ENCODE measurements at places on chromosomes 2 and 18. TPM values are rescaled to one million over a fixed set of nuclear protein-coding genes. Genes with fewer than 3 reads are reported as not detected.

DYSF gene
- total RNA-seq = 41.2 TPM

CAPN14 gene
- 0.15 TPM for total RNA-seq

SLC14A1 gene
- total RNA-seq = 21.8 TPM

TPO gene
- total RNA-seq = 0.21 TPM

C2orf80 gene
- total RNA-seq = not detected

PSD4 gene
- total RNA-seq = 43.2 TPM

RAB27B gene
- 20.1 TPM for total RNA-seq

GTF3C2 gene
- 56.4 TPM for total RNA-seq

RAB6C gene
- not detected for total RNA-seq

ZSWIM2 gene
- total RNA-seq = not detected

B3GNT7 gene
- 80.0 TPM for total RNA-seq

KCNF1 gene
- not detected for total RNA-seq

GRCh38 chr18:25560369-25560768 lies 208.4 kb upstream of the ZNF521 start:
- H3K4me1 ChIP-seq = no peaks in the 10 kb centered on the region
- H3K4me3 ChIP-seq = no peak overlapping the region
- no peak overlapping the region for H3K27ac ChIP-seq
- H3K36me3 ChIP-seq = no peaks in the 10 kb centered on the region
- no peak for DNase-seq

GRCh38 chr2:165584126-165584654 lies 114.7 kb downstream of the CSRNP3 start:
- DNase-seq = no peak
- no peaks in the 10 kb centered on the region for H3K36me3 ChIP-seq
- no peaks in the 10 kb centered on the region for H3K27me3 ChIP-seq
- H3K4me3 ChIP-seq = no peak overlapping the region

DNA sequence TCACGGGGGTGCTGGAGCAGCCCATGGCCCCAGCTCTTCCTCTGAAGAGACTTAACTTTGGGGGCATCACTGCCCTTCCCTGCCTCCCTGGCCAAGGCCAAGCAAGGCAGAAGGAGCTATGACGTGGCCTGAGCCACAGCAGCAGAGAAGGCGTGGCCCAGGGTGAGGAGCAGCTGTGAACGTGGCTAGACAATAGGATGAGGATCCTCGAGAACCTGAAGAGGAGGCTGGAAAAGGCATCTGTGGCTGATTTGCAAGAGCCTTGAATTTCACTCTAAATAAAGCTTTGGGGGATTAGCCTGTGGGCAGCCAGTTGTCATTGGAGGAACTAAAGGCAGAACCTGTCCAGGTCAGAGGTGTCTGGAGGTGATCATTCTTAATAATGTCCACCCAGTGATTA lies 652.9 kb upstream of the ID2 start:
- no peaks in the 10 kb centered on the region for H3K4me1 ChIP-seq
- DNase-seq = no peak
- no peak overlapping the region for H3K4me3 ChIP-seq
- H3K27me3 ChIP-seq = no peaks in the 10 kb centered on the region

GRCh38 chr2:56309626-56310170 lies 125.9 kb downstream of the CCDC85A start:
- H3K27me3 ChIP-seq = no peaks in the 10 kb centered on the region
- no peak for DNase-seq
- no peak overlapping the region for H3K4me3 ChIP-seq

- DNase-seq = no peak
- H3K4me3 ChIP-seq = no peak overlapping the region
- no peak overlapping the region for H3K27ac ChIP-seq
- no peaks in the 10 kb centered on the region for H3K36me3 ChIP-seq
- no peaks in the 10 kb centered on the region for H3K27me3 ChIP-seq
- no peaks in the 10 kb centered on the region for H3K4me1 ChIP-seq
Observed at GRCh38 chr2:68000170-68000825, 62.5 kb downstream of the C1D start.

GRCh38 chr2:13818002-13818401 lies 814.5 kb upstream of the LRATD1 start:
- DNase-seq = no peak
- H3K4me3 ChIP-seq = no peak overlapping the region
- no peak overlapping the region for H3K27ac ChIP-seq

DNA sequence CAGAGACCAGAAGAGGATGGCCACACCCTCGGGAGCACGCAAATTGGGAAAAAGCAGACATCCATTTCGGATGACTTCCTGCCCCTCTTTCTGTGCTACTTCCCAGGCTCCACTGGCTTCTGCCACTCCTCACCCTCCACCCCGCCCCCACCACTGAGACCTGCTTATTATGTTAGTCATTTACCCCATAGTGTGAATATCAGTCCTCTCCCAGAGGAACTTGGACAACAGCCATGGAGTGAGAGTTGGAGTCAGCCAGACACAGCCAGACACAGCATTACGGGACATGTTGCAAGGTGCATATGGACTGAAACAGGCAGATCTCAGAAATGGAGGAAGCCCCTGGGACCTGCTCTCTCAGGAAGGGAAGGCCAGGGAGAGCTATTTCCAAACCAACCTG lies 51.8 kb downstream of the CTIF start:
- H3K27ac ChIP-seq = no peak overlapping the region
- no peaks in the 10 kb centered on the region for H3K4me1 ChIP-seq
- no peak for DNase-seq
- H3K36me3 ChIP-seq = peaks cover 3% of the 10 kb centered on the region
- H3K27me3 ChIP-seq = no peaks in the 10 kb centered on the region
- H3K4me3 ChIP-seq = no peak overlapping the region

DNA sequence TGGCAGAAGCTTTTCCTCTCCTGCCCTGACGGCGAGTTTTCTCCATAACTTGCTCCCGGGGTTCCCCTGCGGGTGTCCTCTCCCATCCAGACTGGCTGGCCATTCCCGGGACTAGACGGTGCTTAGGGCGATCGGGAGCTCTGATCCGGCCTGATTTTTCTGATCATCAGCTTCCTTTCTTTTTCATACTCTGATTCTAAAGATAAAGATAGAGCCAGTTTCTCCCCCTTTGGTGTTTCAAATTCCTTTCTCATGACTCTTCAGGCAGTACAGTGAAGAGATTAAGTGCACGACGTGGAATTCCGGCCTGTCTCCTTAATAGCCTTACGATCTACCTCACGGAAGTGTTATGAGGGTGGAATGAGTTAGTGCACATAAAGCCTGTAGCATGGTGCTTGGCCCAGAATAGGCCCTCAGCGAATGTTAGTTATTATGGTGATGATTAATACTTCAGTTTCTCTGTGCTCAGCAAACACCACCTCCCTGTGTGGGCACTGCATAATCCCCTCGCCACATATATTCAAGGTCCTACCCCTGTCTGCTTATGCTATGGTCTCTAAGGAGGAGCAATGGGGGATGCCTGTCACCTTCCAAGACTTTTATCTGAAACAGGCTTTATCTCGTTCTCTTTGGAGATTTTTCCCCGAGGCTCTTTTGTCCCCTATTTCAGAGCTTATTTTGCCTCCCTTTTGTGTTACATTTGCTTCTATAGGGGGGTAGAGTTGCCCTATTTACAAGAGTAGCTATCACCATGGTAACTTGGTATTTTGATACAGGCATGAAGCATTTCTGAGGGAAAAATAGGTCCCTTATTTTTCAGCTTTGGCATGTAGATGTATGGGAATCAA lies 254.8 kb downstream of the CDH2 start:
- no peaks in the 10 kb centered on the region for H3K4me1 ChIP-seq
- no peak for DNase-seq

DNA sequence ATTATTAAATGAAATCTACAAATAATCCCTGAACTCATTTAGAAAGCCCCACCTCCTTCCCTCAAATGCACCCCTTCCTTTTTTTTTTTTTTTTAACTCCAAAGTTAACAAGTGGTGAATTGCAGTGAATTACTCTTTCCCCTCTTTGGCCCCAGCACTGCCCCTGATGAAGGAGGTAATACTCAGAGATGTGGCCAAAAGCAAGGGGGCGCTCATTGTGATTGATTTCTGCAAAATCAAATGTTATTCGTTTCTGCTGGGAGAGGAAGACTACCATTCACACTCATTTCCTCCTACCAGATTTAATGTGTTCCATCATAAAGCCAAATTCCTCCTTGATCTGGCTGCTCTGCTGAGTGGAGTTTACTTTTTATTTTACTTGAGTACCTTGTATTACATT lies 259.4 kb downstream of the GPD2 start:
- no peak overlapping the region for H3K27ac ChIP-seq
- no peak for DNase-seq
- H3K4me3 ChIP-seq = no peak overlapping the region
- H3K36me3 ChIP-seq = no peaks in the 10 kb centered on the region
- no peaks in the 10 kb centered on the region for H3K4me1 ChIP-seq

- no peaks in the 10 kb centered on the region for H3K4me1 ChIP-seq
- no peaks in the 10 kb centered on the region for H3K36me3 ChIP-seq
- H3K4me3 ChIP-seq = no peak overlapping the region
- DNase-seq = no peak
Observed at GRCh38 chr2:109084341-109084740, 44.7 kb upstream of the SH3RF3 start.

GRCh38 chr2:3692375-3692774 lies 11.0 kb upstream of the DCDC2C start:
- H3K27ac ChIP-seq = no peak overlapping the region
- H3K36me3 ChIP-seq = no peaks in the 10 kb centered on the region
- H3K4me1 ChIP-seq = no peaks in the 10 kb centered on the region
- peaks cover 14% of the 10 kb centered on the region for H3K27me3 ChIP-seq
- no peak overlapping the region for H3K4me3 ChIP-seq

DNA sequence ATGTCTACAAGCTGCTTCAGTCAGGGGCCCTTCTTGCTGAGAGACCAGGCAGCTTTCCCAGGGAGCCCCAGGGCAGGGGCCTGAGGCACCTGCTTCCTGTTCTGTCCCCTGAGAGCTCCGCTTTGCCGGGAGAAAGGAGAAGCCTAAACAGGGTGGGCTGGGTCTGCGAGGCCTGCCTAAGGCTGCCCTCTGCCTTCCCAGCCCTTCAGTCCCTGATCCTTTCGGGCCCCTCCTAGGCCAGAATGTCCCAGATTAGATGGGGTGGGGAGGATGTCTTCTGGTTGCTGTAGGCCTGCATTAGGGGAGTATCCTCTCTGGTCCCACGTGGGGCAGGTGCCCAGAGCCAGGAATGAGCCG lies 72.4 kb downstream of the TGOLN2 start:
- H3K4me1 ChIP-seq = peaks cover 54% of the 10 kb centered on the region
- no peak overlapping the region for H3K27ac ChIP-seq
- no peaks in the 10 kb centered on the region for H3K36me3 ChIP-seq
- no peak overlapping the region for H3K4me3 ChIP-seq
- DNase-seq = no peak

DNA sequence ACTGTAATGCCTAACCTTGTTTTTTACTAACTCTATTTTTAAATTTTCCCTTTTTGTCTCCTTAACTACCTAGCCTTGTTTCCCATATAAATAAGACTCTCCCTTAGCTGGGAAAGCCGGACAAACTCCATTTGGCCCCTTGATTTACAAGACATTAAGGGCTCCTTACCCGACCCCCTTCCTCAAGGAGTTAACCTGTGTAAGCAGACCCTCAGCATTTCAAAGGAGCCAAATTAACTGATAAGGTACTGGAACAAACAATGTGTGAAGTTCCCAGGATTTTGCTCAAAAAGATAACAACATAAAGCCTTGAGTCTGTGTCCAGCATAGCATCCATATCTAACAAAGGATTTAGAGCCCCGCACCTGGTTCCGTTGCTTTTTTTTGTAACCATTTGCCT lies 59.6 kb upstream of the C2orf15 start:
- H3K4me1 ChIP-seq = no peaks in the 10 kb centered on the region
- no peak overlapping the region for H3K27ac ChIP-seq
- no peak for DNase-seq
- no peak overlapping the region for H3K4me3 ChIP-seq
- peaks cover 10% of the 10 kb centered on the region for H3K27me3 ChIP-seq
- H3K36me3 ChIP-seq = no peaks in the 10 kb centered on the region

- no peaks in the 10 kb centered on the region for H3K36me3 ChIP-seq
- no peaks in the 10 kb centered on the region for H3K4me1 ChIP-seq
- H3K27me3 ChIP-seq = no peaks in the 10 kb centered on the region
- no peak for DNase-seq
Observed at GRCh38 chr2:138201286-138201685, 237.0 kb downstream of the HNMT start.

DNA sequence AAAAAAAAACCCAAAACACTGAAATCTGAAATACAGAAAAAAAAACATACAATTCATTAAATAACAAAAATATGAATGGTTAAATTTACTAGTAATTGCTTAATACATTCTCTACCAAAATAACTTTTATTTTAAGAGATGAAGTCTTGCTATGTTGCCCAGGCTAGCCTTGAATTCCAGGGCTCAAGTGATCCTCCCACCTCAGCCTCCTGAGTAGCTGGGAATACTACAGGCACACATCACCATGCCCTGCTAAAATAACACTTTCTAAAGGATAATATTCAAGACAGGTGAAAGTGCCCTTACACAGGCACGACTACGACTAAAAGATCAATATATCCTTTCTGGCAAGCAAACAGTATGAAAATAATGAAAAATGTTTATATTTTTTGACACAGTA lies 9.5 kb downstream of the USP34 start:
- DNase-seq = no peak
- H3K4me1 ChIP-seq = peaks cover 62% of the 10 kb centered on the region
- no peaks in the 10 kb centered on the region for H3K36me3 ChIP-seq
- no peak overlapping the region for H3K27ac ChIP-seq
- H3K4me3 ChIP-seq = no peak overlapping the region
- H3K27me3 ChIP-seq = no peaks in the 10 kb centered on the region

- no peaks in the 10 kb centered on the region for H3K36me3 ChIP-seq
- DNase-seq = no peak
- no peak overlapping the region for H3K4me3 ChIP-seq
- no peak overlapping the region for H3K27ac ChIP-seq
- H3K4me1 ChIP-seq = no peaks in the 10 kb centered on the region
- no peaks in the 10 kb centered on the region for H3K27me3 ChIP-seq
Observed at GRCh38 chr2:63192889-63193774, 142.5 kb downstream of the OTX1 start.

- peaks cover 48% of the 10 kb centered on the region for H3K4me1 ChIP-seq
- DNase-seq = no peak
Observed at GRCh38 chr2:191262436-191262835, 17.2 kb downstream of the MYO1B start.

- no peaks in the 10 kb centered on the region for H3K4me1 ChIP-seq
- no peak overlapping the region for H3K27ac ChIP-seq
- H3K27me3 ChIP-seq = no peaks in the 10 kb centered on the region
- no peak for DNase-seq
- H3K36me3 ChIP-seq = no peaks in the 10 kb centered on the region
Observed at GRCh38 chr2:99748344-99748743, 258.5 kb upstream of the REV1 start.

- H3K4me1 ChIP-seq = peaks cover 9% of the 10 kb centered on the region
- H3K27ac ChIP-seq = no peak overlapping the region
- no peak overlapping the region for H3K4me3 ChIP-seq
- no peaks in the 10 kb centered on the region for H3K27me3 ChIP-seq
- DNase-seq = no peak
Observed at GRCh38 chr2:6957031-6957714, 40.0 kb downstream of the RNF144A start.

DNA sequence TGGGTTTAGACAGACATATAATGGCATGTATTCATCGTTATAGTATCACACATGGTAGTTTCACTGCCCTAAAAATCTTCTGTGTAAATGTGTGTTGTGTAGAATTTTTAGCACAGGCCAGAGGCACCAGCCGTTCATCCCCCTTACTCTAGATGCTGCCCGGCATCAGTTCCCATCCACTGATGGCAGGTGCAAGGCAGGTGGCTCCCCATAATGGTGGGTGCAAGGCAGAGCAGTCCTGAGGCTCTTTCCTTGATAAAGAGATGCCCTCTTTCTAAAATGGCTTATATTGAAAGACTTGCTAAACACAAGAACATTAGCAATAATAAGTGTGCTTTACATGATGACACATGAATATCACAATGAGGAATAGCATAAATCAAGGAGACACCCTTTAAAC lies 508.5 kb downstream of the EPHA4 start:
- no peak overlapping the region for H3K4me3 ChIP-seq
- no peak for DNase-seq
- no peaks in the 10 kb centered on the region for H3K27me3 ChIP-seq
- H3K36me3 ChIP-seq = no peaks in the 10 kb centered on the region
- H3K4me1 ChIP-seq = no peaks in the 10 kb centered on the region
